Kidney epithelial cell (primary cell): ENCODE measurements at places on chromosomes 1 and 21. TPM values are rescaled to one million over a fixed set of nuclear protein-coding genes. Genes with fewer than 3 reads are reported as not detected.

The PTAFR gene
- total RNA-seq, result 1.8 and 2.3 TPM in 2 replicates

DNA sequence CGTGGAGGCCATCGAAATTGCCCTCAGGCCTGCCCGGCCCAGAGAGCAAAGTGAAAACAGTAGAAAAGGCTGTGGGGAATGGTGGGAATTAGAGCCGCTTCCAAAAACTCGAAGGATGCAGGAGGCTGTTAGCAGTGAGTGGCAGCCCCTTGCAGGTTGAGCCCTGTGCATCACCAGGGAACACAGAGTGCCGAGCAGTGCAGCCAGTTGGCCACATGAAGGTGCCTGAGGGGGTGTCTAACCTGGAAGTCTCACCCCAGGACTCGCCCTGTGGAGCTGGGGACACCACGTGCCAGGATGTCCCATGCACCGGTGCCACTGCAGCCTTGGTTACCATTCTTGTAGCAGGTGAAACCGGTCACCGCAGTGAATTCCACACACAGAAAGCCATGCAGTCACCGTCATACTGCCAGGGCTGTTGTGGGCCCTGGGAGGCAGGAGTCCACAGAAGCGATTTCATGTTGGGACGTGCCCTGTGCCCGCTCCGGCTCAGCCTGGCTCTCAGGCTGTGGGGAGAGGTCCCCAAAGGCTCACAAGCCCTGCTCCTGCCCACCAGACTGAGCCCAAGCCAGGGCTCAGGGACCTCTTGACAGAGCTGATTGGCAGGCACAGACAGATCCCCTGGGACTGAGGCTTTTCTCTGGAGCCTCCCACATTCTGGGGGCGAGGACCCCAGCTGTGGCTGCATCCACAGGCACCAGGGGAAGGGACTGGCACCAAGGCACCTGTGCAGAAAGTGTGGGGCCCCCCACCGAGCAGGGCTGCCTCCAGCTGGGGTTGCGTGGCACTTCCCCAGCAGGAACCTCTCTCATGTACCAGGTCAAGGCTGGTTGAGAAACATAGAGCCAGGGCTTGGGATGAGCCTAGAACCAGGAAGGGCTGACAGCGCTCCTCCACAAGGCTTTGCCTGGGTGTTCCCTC, 16.7 kb upstream of the ACTRT2 start:
- DNase-seq, result no peak

GRCh38 chr1:68188644-68189340, 43.5 kb downstream of the WLS start:
- DNase-seq, result no peak

The AK4 gene
- total RNA-seq, result 15.4 and 25.2 TPM in 2 replicates

The PLPP3 gene
- 3.9 and 4.9 TPM in 2 replicates for total RNA-seq
